ENCODE measurements at places on chromosomes 1 and 21.

DNA sequence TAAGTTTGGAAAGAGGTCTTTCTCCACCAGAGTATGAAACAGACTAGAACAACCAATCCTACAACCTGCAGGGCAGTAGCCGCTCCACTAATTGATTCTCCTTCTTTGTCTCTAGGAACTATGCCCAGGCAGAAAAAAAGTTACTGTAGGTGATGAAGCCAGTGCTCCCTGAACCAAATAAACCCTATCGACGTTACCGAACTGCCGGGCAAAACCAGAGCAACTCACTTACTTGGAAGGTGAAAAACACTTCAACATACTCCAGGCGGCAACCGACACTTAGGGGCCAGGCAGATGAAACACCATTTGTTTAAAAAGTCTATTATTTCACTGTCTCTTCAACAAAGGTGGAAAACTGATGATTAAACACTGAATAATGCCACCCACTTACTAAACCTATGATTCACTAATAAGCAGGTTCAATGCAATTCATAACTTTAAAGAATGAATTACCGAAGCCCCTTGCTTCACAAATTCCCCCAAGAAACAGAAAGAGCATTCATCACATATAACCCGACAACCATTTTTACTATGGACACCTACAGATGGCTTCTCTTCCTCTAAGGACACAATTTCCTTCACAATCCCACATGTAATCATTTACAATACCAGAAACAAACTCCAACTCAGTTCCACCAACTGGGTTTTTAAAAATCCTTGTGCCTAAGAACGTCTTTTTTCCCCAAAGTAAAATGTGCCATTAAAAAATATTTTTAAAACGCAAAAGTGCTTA, 1.6 kb downstream of the NRIP1 start:
- DNase-seq = peak; percentile 22

GRCh38 chr21:25370311-25370744, 237.0 kb downstream of the MRPL39 start:
- no peak for DNase-seq

DNA sequence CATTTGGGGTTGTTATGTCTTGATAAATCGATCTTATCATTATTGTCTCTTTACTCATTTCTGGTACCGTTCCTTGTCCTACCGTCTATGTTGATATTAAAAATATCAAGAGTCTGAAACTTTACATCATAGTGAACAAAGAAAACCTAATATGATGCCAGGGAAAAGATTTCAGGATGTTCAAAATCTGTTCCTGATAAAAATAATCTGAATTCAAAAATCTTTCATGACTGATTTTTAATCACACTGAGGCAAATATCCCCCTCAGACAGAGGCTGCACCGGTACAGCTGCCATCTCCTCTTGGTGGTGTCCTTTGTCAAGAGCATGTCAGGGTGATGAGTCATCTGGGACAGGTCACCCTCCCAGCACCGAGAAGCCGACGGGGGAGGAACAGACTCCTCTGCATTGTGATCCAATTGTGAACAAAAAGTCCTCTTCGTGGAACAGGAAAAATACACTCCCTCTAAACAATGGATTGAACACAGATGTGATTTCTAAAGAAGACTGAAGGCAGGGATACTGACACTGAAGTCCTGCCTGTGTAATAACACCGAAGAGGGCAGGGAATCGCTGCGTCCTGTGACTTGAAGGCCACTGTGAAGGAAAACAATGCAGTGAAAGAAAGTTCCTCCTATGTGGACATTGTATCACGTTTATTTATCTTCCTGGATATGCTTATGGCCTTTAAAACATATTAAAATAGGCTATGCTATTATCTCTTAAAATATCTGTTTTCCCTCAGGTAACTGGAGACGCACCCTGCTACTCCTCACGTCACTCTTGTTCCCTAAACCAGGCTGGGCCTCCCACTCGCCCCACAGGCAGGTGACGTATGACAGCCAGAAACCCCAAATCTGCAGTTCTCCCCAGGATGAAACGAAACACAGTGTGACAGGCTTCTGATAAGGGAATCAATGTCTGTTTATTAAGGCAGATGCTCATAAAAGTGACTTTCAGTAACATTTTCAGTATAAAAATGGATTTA, 4.3 kb upstream of the SPATC1L start:
- no peak for DNase-seq

- no peak for DNase-seq
Observed at GRCh38 chr1:96845464-96845863, 123.9 kb downstream of the PTBP2 start.

DNA sequence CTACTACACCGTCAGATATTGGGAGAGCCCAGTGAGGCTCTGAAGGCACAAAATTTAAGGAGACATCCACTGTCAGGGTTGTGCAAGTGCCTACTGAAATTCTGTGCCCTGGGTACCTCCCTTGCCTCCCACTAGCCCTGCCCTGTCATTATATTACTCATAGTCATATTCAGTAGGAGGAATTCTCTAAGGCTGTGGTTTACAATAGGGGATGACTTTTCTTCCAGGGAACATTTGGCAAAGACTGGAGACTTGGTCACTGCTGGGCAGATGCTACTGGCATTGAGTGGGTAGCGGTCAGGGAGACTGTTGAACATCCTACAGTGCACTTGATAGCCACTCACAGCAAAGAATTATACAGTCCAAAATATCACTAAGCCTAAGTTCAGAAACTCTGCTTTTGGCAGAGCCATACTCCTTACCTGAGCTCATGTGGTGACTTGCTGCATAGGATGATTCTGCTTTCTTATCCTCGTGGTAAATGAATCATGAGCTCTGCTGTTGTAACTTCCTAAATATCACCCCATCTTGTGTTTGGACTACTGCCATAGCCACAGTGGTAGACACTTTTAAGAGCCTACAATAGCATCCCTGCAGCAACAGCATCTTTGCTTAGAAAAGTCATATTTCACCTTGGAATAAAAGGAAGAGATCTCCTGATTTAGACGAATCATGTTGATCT, 563.4 kb upstream of the PLXNA2 start:
- DNase-seq = no peak

DNA sequence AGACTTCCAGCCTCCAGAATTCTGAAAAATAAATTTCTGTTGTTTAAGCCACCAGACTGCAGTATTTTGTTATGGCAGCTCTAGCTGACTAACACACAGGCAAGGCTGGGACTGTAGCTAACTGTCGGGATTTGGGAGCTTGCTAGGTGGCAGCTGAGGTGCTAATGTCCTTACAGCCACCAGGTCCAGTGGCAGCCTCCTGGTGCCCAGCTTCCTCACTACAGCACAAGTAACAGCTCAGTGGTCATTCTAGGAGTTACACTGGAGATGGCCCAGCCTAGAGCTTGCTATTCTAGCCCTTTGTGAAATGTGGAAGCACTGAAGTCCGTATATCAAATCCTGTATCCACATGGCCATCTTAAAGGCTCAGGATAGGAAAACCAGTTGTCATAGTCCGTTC, 4.3 kb upstream of the C1orf115 start:
- DNase-seq = no peak

- no peak for DNase-seq
Observed at GRCh38 chr1:201750934-201751333, 78.0 kb upstream of the IPO9 start.

GRCh38 chr21:21508859-21509258, 510.6 kb downstream of the NCAM2 start:
- no peak for DNase-seq

DNA sequence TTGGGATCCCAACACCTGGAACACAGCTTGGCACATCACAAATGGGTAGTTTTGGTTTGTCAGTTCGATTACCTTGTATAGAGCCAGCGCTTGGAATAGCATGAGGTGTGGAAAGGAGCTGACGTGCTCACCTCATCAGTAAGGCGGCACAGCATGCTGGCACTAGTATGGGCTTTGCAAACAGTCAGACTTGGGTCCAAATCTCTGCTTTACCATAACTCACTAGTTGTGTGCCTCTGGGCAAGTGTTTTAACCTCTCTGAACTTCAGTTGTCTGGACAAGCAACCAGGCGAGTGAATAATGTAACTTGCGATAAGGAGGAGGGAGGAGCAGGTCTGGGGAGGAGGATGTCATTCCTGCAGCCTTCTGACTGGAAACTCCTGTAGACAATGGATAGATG, 26.3 kb upstream of the NEK2 start:
- DNase-seq = no peak

GRCh38 chr21:44737706-44738354, 26.5 kb upstream of the TSPEAR start:
- no peak for DNase-seq

DNA sequence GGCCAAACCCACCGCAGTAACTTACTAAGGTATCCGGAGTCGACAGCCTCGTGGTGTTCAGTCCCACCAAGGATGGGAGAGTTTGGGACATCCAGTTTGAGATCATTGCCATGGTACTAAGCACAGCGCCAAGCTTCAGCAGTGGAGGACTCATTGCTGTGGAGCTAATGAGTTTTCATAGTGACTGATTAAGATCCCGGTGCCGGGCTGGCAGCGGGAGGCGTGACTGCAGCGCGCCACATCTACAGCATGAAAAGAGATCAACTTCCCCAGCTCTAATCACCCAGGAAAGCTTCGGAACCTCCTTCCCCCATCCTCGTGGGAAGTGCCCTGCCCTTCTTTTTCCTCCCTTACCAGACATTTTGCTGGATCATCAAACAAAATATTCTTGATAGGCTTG, 149.9 kb downstream of the OLFM3 start:
- DNase-seq = no peak

GRCh38 chr1:87794788-87795614, 466.3 kb downstream of the LMO4 start:
- no peak for DNase-seq

- no peak for DNase-seq
Observed at GRCh38 chr1:29801003-29801402, 564.7 kb downstream of the PTPRU start.

GRCh38 chr1:240295811-240296210, 204.1 kb downstream of the FMN2 start:
- DNase-seq = no peak

- DNase-seq = no peak
Observed at GRCh38 chr1:150578272-150579109, 919 bp downstream of the MCL1 start.

- DNase-seq = no peak
Observed at GRCh38 chr1:222157612-222158011, 390.3 kb downstream of the HHIPL2 start.

GRCh38 chr1:216168546-216168945, 254.7 kb downstream of the USH2A start:
- DNase-seq = no peak

DNA sequence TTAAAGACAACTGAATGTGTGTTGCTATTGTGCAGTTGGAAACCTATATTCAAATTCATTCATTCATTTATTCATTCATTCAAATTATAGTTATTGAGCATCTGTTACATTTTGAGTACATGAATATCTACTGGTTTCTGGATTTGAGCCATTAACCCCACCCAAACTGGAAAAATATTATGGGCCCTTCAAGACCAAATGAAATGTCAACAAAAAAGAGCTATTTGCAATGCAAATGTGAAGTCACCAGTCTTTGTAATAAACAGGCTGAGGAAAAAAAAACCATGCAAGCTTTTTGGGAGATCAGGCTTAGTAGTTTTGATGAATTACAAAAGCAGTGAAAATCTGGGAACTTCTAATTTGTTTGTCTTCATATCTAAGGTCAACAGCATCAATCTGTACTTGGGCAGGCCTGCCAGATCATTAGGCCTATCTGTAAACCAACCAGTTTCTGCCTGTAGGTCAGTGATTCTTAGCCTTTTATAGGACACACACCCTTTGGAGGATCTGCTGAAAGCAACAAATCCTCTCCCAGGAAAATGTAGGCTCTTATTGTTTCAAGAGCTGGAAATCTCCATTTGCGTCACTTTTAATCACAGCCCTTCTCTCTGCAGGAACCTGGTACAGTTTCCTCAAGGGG, 134.7 kb downstream of the FAM78B start:
- no peak for DNase-seq

DNA sequence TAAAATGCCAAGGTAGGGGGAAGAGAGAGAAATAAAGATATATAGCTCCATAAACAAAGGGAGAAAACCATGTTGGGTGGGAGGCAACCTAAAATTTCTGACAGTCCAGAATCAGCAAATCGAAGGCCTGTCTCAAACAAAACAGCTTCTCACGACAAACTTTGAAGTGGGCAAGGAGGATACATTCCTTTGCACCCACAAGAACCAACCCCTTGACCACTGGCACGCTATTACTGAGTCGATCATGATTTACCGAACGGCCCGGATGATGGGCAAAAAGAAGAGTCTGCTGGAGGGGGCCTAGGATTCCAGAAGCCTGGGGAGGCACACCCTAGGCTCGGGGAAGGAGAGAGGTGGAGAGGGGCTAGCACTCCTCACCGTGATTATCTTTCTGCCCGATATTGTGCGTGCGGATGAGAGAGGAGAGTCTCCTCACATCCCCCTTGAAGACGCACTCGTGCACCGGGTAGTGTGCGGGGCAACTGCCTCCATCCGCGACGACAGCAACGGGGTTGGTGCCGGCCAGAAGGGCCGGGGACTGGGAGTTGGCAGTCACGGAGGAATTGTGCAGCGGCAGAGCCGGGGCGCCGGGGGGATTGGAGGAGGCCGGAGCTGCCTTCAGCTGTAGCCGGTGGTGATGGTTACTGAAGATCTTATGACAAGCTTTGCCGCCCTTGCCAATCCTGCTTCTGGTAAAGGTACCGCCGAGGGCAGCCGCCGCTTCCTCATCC, 756 bp downstream of the ANKRD13C start:
- DNase-seq = peak; percentile 11

- DNase-seq = no peak
Observed at GRCh38 chr1:92326681-92327080, 27.8 kb downstream of the RPAP2 start.

DNA sequence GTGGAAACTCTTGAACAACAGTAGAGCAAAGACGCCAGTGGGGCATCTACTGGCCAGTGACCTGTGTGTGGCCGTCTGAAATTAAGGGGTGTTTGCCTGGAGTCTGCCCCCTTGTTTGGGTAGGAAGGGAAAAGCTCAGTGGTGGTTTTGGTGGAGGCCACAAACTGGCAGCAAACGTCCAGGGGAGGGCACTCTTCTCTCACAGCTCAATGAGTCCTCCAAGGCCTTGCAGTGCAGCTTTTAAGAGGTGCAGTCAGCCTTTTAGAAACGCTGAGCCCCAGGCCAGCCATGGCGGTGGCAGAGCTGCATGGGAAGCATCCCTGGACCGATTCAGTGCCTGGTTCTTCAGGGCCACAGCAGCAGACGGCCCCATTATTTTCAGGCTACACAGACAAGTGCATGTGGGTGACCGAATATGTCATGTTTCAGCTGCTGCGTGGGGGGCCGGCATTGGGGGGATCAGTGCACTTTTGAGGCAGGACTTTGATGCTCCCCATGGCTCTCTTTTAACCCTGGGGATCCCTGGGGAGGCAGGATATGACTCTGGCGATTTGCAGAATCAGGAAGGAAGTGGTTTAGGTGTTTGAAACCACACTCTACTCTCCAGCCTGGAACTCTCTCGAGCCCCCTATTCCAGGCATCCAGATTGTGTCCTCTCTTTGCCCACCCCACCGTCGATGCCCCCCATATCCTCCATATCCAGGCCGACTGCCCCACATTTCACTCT, 414.0 kb downstream of the PRDM2 start:
- no peak for DNase-seq

- DNase-seq = no peak
Observed at GRCh38 chr21:18369115-18369514, 34.5 kb downstream of the TMPRSS15 start.
